Smooth muscle cell of the umbilical artery (primary cell): ENCODE measurements at places on chromosomes 3 and 15. TPM values are rescaled to one million over a fixed set of nuclear protein-coding genes. Genes with fewer than 3 reads are reported as not detected.

Gene IFRD2
- total RNA-seq: 47.5 and 64.8 TPM in 2 replicates

Gene GHSR
- not detected in 2 replicates for total RNA-seq

Gene CPLX3
- total RNA-seq: not detected in 2 replicates

Gene HMG20A
- 27.3 and 41.9 TPM in 2 replicates for total RNA-seq

Gene SLC12A8
- total RNA-seq: 33.5 and 226 TPM in 2 replicates

Gene SAXO2
- 0.05 and 1.2 TPM in 2 replicates for total RNA-seq

Gene OR5K2
- total RNA-seq: not detected in 2 replicates

Gene NDN
- 62.5 and 94.7 TPM in 2 replicates for total RNA-seq

Gene MORC1
- not detected in 2 replicates for total RNA-seq

Gene SCAANT1
- total RNA-seq: not detected in 2 replicates

Gene SIDT1
- total RNA-seq: not detected in 2 replicates

Gene AAGAB
- 55.8 and 70.5 TPM in 2 replicates for total RNA-seq

Gene DCLK3
- total RNA-seq: not detected in 2 replicates

Gene CIB1
- total RNA-seq: 30.3 and 33.3 TPM in 2 replicates

Gene TGM5
- not detected in 2 replicates for total RNA-seq

Gene SLC38A3
- total RNA-seq: not detected in 2 replicates

Gene DET1
- 5.9 and 6.0 TPM in 2 replicates for total RNA-seq

Gene CCDC39
- total RNA-seq: not detected in 2 replicates

Gene FAM174B
- 2.4 TPM in 1 of 2 replicates, not detected in the other for total RNA-seq

Gene CCDC51
- total RNA-seq: 19.6 and 20.1 TPM in 2 replicates

Gene VEPH1
- 67.7 and 93.5 TPM in 2 replicates for total RNA-seq

Gene POPDC2
- 0.59 and 1.8 TPM in 2 replicates for total RNA-seq

Gene C3orf49
- not detected in 2 replicates for total RNA-seq

Gene CLRN1
- total RNA-seq: not detected in 2 replicates

Gene THAP10
- 0.89 and 2.4 TPM in 2 replicates for total RNA-seq

Gene B3GALNT1
- total RNA-seq: 10.4 and 14.0 TPM in 2 replicates

Gene FBLN2
- 63.9 and 254 TPM in 2 replicates for total RNA-seq

Gene SYNPR
- not detected in 2 replicates for total RNA-seq

Gene ZNF860
- 0.28 and 0.59 TPM in 2 replicates for total RNA-seq

Gene FOXB1
- total RNA-seq: not detected in 2 replicates

Gene ANKUB1
- total RNA-seq: not detected in 2 replicates

Gene GATM
- total RNA-seq: 0.28 and 0.30 TPM in 2 replicates

Gene BUB1B
- total RNA-seq: 3.6 and 19.2 TPM in 2 replicates

Gene LMCD1
- total RNA-seq: 106 and 175 TPM in 2 replicates

Gene EAF2
- total RNA-seq: 3.4 and 5.0 TPM in 2 replicates

Gene IL5RA
- not detected in 2 replicates for total RNA-seq

Gene CASR
- total RNA-seq: not detected in 2 replicates

Gene LRRC34
- total RNA-seq: 0.59 and 1.8 TPM in 2 replicates

Gene DZIP3
- total RNA-seq: 14.2 and 16.6 TPM in 2 replicates
